ENCODE measurements at places on chromosomes 5 and 9.
A peak's percentile ranks its signal among the peaks of the same experiment; 100 is the strongest.

DNA sequence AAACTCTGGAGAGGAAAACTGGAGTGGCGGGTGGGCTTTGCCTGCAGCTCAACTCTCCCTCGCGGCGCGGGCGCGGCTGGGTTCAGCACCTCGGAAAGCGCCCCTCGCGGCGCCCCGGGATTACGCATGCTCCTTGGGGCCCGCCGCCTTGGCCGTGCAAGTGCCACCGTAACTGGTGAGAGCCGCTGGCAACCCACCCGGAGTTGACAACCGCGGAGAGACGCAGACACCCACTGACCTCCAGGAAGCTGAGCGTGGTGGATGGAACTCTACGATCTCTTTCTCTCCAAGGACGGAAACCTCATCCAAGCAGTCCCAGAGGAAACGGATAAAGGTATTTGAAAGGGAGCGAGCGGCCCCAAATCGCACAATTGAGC lies 194 bp upstream of the RXFP3 start:
- H3K4me3 ChIP-seq: no peak overlapping the region
- peaks cover 3% of the 10 kb centered on the region for H3K27me3 ChIP-seq
- H3K27ac ChIP-seq: no peak overlapping the region
- no peaks in the 10 kb centered on the region for H3K4me1 ChIP-seq

GRCh38 chr5:14743601-14744295 lies 79.2 kb downstream of the OTULIN start:
- DNase-seq: no peak
- H3K36me3 ChIP-seq: no peaks in the 10 kb centered on the region
- H3K27me3 ChIP-seq: no peaks in the 10 kb centered on the region
- H3K27ac ChIP-seq: no peak overlapping the region
- no peak overlapping the region for H3K4me3 ChIP-seq

DNA sequence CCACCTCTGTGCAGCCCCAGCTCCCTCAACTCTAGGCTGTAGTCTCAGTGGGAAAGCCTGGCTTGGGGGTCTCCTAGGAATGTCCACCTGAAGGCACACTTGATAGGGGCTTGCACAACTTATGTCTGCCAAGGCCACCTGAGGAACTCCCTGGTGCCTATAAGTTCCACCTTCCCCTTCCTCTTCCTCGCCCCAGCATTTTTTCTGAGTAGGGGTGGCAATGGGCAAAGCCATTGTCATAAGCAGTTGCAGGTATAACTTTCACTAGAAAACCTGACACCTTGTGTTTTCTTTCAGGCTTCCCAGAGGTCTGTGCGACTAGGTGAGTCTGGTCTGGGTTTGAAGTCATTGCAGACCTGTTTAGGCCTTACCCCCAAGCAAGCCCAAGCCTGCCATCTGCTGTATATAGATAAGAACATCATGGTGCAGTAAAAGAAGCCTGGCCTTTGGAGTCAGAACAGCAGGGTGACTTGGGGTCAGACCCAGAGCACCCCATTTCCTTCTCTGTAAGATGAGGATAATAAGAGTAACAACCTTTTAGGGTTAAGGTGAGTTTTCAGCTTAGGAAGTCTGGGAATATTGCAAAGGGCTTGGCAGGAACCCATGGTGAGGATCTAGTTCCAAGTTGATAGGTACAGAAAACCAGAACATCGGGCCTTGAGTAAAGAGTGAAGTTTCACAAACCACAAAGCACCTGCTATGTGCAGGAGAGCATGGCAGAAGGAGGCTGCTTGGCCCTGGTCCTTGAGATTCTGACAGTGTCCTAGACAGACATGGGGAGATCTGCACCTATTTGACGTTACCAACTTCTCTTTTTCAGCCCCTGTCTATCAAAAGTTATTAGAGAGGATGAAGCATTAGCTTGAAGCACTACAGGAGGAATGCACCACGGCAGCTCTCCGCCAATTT lies 33.8 kb downstream of the TGFBI start:
- DNase-seq: peak; percentile 86
- H3K27ac ChIP-seq: no peak overlapping the region
- H3K27me3 ChIP-seq: no peaks in the 10 kb centered on the region
- peaks cover 3% of the 10 kb centered on the region for H3K4me1 ChIP-seq

DNA sequence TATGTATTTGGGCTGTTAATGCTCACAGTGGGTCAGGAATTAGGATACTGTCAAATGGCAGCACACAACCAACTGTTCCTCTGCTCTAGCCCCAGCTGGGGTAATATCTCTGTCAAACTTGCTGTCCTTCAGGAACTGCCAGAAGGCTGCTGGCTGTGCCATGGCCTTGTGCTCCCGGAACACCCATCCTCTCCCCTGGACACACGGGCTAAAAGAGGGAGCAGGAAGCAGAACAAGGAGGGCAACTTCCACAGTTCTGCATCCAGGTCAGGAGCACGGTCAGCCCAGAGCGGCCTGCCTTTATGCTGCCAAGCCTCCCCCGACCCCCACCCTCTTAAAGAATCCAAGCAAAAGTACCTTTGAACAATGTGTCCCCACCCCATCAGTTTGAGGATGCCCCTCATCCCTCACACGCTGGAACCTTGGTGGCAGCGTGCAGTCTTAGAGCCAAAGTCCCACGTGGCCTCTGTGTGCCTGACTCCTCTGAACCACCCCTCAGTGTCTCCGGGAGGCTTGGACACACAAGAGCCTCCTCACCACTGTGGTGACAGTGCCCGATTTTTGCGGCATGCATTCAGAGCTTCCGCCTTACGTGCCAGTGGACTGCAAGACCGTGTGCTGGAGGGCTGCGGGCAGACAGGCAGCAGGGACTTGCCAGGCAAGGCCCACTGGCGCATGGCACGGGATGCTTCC lies 60.8 kb downstream of the PSMB7 start:
- no peak for DNase-seq
- H3K4me1 ChIP-seq: no peaks in the 10 kb centered on the region
- H3K27me3 ChIP-seq: no peaks in the 10 kb centered on the region
- H3K36me3 ChIP-seq: peaks cover 13% of the 10 kb centered on the region
- H3K27ac ChIP-seq: no peak overlapping the region

- no peaks in the 10 kb centered on the region for H3K36me3 ChIP-seq
- no peak overlapping the region for H3K4me3 ChIP-seq
- H3K27ac ChIP-seq: no peak overlapping the region
- no peaks in the 10 kb centered on the region for H3K27me3 ChIP-seq
- H3K4me1 ChIP-seq: no peaks in the 10 kb centered on the region
Measured at GRCh38 chr5:145385276-145385675, 449.9 kb downstream of the PRELID2 start.

DNA sequence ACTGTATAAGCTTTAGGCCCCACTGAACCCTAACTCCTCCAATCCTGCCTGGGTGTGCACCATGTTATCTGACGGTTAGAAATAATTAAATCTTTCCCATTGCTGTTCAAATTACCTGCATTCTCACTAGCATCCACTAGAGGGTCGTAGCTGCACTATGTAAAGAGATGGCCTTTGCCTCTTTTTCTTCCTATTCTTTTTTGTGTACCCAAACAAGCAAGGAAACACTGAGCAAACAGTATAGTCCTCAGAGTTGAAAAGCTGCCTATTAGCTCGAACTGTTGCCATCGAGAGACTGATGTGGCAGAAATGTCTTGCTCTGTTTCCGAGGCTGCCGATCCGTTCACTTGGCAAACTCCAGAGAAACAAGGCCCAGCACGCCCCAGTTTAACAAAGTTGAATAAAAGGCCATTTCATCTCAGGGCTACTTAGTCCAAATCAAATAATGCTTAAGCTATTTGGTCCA lies 163.8 kb upstream of the TRPM3 start:
- no peaks in the 10 kb centered on the region for H3K4me1 ChIP-seq
- no peak overlapping the region for H3K27ac ChIP-seq
- peak; percentile 73 for DNase-seq
- H3K27me3 ChIP-seq: no peaks in the 10 kb centered on the region

- no peaks in the 10 kb centered on the region for H3K36me3 ChIP-seq
- DNase-seq: no peak
- no peaks in the 10 kb centered on the region for H3K27me3 ChIP-seq
- H3K27ac ChIP-seq: no peak overlapping the region
- H3K4me3 ChIP-seq: no peak overlapping the region
Measured at GRCh38 chr9:111839987-111840386, 45.2 kb upstream of the SHOC1 start.

DNA sequence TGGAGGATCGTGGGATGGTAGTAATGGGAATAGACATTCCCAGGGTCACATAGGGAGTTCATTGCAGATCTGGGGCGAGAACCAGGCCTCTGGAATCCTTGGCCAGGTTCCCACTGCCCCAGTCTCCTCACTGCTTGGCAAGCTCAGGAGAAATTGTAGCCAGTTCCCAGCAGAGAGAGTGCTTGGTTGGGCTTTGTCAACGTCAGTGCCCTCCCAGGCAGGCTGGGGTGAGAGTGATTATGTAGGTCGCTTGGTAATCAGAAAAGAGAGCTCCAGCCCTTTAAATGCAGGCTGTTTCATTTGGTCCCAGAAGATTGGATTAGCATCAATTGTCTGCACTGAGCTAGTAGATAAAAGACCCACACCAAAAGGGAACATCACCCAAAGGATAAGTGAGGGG lies 51.8 kb upstream of the GALNT10 start:
- H3K4me1 ChIP-seq: peaks cover 16% of the 10 kb centered on the region
- no peaks in the 10 kb centered on the region for H3K36me3 ChIP-seq
- no peaks in the 10 kb centered on the region for H3K27me3 ChIP-seq
- H3K4me3 ChIP-seq: no peak overlapping the region
- DNase-seq: peak; percentile 75
- H3K27ac ChIP-seq: no peak overlapping the region

- H3K27me3 ChIP-seq: no peaks in the 10 kb centered on the region
- DNase-seq: no peak
- no peaks in the 10 kb centered on the region for H3K36me3 ChIP-seq
- no peak overlapping the region for H3K4me3 ChIP-seq
- peaks cover 21% of the 10 kb centered on the region for H3K4me1 ChIP-seq
Measured at GRCh38 chr5:14225173-14225834, 82.2 kb downstream of the TRIO start.

DNA sequence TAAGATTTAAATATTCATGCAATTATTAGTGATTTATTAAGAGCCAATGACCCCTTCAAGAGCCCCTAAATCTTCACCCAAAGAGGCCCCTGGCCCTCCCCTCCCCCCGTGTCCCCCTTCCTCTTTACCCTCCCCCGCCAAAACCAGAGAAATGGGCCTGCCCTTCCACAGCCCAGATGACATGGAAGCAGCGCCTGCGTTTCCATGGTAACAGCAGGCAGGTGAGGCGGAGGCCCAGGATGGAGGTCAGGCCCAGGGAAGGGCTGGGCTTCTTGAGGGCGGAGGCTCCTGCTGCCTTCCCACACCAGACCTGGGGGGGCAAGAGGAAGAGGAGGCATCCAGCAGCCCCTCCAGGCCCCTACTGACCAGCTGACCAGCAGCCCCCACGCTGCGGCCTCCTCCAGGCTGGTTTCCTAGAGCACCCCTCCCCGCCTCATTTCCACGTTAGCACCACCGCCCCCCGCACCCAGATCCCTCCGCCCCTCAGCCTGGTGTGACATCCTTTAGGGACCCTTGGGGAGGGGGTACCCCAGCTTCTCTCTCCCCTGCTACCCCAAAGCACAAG lies 37.4 kb downstream of the UNC5A start:
- H3K36me3 ChIP-seq: no peaks in the 10 kb centered on the region
- H3K27me3 ChIP-seq: no peaks in the 10 kb centered on the region
- H3K4me3 ChIP-seq: no peak overlapping the region
- no peak overlapping the region for H3K27ac ChIP-seq

- H3K4me1 ChIP-seq: peaks cover 4% of the 10 kb centered on the region
- no peak overlapping the region for H3K27ac ChIP-seq
- no peaks in the 10 kb centered on the region for H3K27me3 ChIP-seq
- DNase-seq: peak; percentile 67
- no peak overlapping the region for H3K4me3 ChIP-seq
Measured at GRCh38 chr5:54278036-54278830, 32.1 kb downstream of the ARL15 start.

GRCh38 chr9:23322392-23322791 lies 503.6 kb downstream of the ELAVL2 start:
- no peak overlapping the region for H3K27ac ChIP-seq
- H3K27me3 ChIP-seq: no peaks in the 10 kb centered on the region
- peak; percentile 6 for DNase-seq
- no peaks in the 10 kb centered on the region for H3K36me3 ChIP-seq
- no peaks in the 10 kb centered on the region for H3K4me1 ChIP-seq

DNA sequence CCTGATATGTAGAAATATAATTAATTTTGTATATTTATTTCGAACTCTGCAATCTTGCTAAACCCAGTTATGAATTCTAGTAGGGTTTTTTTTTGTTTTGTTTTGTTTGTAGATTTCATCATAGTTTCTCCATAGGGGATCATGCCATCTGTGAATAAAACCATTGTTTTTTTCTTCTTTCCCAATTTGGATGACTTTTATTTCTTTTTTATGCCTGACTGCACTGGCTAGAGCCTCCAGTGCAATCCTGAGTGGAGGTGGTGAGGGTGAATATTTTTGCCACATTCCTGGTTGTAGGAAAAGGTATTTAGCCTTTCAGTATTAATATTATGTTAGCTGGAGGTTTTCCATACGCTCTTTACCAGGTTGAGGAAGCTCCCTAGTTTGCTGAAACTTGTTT lies 70.0 kb upstream of the GFPT2 start:
- H3K4me1 ChIP-seq: no peaks in the 10 kb centered on the region
- no peak overlapping the region for H3K27ac ChIP-seq
- no peaks in the 10 kb centered on the region for H3K36me3 ChIP-seq
- H3K27me3 ChIP-seq: no peaks in the 10 kb centered on the region

DNA sequence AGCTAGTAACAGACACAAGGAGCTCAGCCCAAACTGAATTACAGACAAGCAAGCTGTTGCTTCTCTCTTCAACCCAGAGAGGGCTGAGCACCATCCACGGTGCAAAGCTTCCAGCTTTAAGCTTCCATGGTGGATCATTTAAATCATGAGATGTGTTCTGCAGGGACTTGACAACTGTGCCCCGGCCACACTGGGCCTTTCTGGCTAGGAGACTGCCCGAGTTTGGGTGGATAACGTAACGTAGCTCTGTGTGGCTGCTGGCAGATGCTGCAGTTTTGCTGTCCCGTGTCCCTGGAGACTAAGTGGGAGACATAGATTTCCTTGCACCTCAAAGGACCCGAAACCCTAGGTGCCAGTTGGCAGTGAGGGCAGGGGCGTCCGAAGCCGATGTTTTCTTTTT lies 234.0 kb downstream of the IRX2 start:
- no peaks in the 10 kb centered on the region for H3K36me3 ChIP-seq
- no peak overlapping the region for H3K27ac ChIP-seq
- H3K4me1 ChIP-seq: no peaks in the 10 kb centered on the region

DNA sequence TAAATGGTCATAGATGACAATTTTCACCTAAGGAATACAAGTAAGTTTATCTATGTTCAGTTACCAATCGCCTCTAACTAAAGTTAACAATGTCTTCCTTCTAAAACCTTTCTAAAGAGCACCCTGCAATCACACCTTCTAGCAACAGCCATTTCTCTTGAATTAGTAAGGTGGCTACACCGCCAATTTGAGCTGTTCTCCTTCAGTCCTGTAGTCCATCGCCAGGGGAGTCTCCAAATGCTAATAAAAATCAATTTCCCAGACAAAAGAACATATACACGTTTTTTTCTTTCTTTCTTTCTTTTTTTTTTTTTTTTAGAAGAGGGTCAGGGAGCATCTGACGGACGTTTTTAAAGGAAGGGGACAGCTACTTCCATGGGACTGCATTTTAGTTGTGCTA lies 729 bp upstream of the RORB start:
- DNase-seq: peak; percentile 32
- H3K4me3 ChIP-seq: no peak overlapping the region
- H3K27ac ChIP-seq: no peak overlapping the region
- peaks cover 4% of the 10 kb centered on the region for H3K4me1 ChIP-seq

- H3K27ac ChIP-seq: no peak overlapping the region
- H3K4me1 ChIP-seq: no peaks in the 10 kb centered on the region
- DNase-seq: no peak
Measured at GRCh38 chr5:51091816-51092215, 291.4 kb upstream of the ISL1 start.

- H3K4me3 ChIP-seq: no peak overlapping the region
- no peaks in the 10 kb centered on the region for H3K36me3 ChIP-seq
- no peaks in the 10 kb centered on the region for H3K27me3 ChIP-seq
- peak; percentile 71 for DNase-seq
Measured at GRCh38 chr5:180085837-180086236, 14.3 kb upstream of the RNF130 start.

Data from mesendoderm (in vitro differentiated cells).